ENCODE measurements at places on chromosomes 2 and 18.

DNA sequence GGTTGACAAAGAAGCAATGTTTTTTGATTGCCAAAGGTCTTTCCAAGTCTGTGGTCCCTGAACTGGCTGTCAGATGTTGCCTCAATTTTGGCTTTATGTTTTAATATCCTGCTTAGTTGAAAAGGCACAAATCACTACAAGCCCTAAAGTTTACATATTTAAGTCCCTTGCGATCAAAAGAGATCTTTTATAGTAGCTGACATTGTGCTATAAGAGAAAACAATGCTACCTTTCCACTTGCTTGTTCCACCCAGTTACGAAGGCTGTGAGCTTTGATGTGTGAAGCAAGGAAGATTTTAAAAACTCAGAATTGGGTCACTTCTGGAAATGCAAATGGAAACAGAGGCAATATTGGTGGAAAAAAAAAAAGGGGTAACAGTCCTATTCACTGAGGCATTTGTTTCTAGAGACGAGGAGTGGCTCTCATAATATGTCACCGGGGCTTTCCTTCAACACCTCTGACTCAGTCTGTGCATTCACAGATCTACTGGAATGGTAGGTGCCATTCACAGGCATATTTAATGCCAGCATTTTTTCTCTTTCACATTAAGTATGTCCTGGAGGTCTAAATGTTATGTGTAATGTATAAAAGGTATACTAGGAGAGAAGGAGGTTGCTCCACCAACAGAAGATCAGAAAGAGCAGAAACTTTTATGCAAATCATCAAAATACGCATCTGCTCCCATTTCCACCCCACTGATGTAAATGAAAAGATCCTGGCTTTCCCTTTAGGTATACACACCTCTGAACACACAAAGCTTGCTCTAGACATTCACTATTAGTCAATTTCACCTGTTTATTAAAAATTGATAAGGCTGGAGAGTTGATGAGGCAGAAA lies 91.8 kb downstream of the TGIF1 start:
- DNase-seq, result no peak

- DNase-seq, result no peak
Observed at GRCh38 chr2:111709321-111709720, 174.7 kb downstream of the ANAPC1 start.

DNA sequence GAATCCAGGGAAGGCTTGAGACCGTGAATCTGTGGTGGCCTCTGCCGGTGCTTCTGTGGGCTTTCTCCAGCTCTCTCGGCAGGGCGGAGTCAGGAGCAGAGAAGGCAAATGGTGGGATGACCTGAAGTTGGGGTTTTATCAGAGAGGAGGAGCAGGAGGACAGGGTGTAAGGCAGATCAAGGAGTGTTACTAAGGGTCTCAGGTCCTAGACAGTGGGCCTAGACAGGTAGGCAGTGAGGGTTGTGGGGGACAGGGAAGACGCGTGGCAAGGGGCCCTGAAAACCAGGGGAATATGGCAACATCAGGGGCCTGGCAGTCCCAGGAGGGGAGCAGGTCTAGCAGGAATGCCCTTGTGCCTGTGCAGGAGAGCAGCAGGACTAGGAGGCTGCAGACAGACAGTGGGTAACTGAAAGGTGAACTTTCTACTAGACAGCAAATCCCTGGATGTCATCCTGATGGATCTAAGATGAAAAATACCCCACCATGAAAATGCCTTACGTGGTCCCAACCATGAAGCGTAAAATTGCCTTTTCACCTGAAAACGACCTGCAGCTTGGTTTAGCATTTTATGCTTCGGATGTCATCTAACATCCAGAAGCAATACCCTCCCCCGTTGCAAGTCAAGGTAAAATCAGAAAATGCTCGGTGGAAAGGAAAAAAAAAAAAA lies 42.1 kb downstream of the SRSF7 start:
- no peak for DNase-seq

DNA sequence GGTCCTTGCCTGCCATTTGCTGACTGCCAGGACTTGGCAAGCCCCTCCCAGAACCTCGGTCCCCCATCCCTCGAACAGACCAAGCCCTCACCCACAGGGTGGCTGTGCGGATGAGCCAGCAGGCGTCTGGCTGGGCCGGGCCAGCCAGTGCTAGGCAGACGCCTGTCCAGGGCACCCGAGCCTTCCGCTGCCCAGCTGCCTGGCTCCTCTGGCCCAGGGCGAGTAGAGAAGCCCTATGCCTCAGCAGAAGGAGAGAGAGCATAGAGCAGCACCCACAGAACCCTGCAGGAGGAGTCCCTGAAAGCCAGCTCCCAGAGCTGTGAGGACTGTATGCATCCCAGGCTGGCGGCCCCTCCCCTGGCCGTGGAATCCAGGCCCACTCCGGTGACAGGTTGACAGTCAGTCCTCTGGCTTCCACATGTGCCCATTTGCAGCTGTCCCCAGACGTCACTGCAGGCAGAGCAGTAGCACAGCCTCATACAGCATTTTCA lies 62.1 kb upstream of the GLI2 start:
- no peak for DNase-seq

GRCh38 chr2:62540408-62541168 lies 34.6 kb upstream of the TMEM17 start:
- DNase-seq, result no peak

DNA sequence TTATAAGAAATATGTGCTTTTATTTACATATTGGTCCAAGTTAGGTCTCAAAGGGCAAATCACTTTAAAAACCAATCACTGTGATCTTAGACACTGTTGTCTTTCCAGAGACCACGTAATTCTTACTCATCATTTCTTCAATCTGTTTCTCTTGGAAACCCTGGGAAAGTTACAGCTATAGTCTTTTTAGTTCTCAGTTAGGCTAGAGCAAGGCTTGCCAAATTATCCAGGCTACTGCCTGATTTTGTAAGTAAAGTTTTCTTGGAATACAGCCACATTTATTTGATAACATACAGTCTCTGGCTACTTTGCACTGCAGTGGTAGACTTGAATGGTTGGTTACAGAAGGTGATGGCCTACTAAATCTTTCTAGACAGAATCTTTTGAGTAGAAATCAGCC lies 106.0 kb downstream of the KIAA1328 start:
- no peak for DNase-seq

- DNase-seq, result no peak
Observed at GRCh38 chr18:78849458-78849857, 130.2 kb upstream of the SALL3 start.

DNA sequence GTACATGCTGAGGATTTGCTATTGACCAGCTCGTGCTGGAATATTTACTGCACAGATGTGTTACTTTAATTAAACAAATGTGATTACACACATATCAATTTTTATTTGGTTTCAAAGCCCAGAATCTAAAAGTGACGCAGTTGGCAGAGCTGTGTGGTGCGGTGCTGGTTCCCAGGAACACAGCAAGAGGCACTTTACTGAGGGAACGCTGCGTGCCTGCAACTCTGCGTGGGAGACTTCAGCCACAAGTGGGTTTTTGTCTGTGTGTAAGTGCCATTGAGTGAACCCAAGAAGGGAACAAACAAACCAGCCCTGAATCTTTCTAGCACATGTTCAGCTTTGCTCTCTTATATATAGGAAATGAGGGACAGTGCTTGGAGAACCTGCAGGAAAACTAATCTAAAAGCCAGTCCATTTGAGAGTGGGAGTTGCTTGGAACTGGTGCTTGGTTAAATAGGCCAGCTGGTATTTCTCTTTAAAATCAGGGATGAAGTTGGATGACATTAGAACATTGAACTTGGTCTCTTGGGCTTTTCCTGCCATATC lies 196.6 kb upstream of the CELF4 start:
- peak; percentile 38 for DNase-seq

DNA sequence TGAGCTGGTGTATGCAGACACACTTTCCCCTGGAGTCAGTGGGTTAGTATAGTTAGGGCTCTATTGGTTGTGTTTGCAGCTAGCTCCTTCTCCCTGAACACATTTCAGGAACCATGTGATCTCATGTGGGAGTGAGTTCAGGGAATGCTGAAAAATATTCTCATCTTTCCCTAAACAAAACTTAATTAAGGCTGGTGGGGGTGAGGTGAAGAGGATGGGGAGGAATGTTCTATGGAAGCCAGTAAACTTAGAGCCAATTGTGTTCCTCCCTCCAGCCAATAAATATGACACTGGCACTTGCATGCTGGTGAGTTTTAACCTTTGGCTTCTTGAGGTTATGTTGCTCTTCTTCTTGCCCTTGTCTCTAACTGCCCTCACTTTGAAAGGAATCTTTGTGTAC lies 952 bp downstream of the MGAT5 start:
- no peak for DNase-seq

GRCh38 chr18:36499938-36500337 lies 202.4 kb downstream of the FHOD3 start:
- no peak for DNase-seq

DNA sequence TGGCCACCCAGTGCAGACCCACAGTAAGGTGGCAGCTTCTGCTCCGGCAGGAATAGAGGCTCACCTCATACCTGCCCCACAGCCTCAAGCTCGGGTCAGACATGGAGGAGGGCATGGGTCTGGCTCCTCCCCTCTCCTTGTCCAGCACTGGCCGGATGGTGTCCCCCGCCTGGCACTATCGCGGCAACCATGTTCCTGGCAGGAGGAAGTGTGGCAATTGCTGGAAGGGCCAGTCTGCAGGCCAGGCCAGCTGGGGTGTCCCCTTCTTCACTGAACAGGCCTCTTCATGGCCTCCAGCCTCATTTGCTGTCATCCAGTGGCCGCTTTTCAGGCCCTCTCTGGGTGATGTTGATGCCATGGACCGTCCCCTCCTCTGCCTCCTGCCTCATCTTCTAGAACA lies 41.4 kb upstream of the SMAD7 start:
- no peak for DNase-seq

GRCh38 chr18:13797157-13797611 lies 26.8 kb upstream of the MC5R start:
- no peak for DNase-seq

DNA sequence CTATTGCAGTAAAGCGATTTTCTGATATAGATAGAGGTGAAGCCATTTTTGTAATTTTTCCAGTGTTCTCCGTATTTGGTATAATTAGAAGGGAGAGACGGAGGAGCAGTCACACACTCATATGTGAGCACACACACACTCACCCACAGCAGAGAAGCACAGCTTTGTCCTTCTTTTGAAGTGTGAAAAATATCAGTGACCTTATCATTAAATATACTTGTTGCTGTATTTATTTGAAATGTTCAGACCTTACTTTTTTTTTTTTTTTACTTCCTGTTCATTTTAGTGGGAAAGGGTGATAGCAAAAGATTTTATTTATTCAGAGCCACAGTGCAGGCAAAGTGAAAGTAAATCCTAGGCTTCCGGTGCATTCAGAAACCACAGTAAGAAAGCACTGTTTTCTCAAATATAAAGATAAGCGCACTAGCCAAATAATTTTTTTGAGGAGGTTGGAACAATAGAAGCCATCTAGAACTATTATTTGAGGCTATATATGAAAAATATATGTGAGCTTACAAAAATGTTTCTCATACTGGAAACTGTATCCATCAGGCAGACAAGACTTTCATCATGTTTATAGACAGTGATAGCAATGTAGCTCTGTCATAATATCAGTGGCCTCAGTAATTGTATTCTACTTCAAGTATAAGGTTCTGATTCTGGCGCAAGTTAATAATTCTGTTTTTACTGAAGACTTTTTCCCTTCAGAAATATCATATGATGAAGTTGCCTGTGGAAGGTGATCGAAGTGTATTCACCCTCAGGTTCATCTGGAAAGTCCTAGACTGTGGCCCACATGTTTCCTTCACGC lies 37.2 kb downstream of the TSHZ1 start:
- DNase-seq, result no peak

GRCh38 chr18:75016025-75016717 lies 192.8 kb downstream of the PTGR3 start:
- DNase-seq, result no peak

DNA sequence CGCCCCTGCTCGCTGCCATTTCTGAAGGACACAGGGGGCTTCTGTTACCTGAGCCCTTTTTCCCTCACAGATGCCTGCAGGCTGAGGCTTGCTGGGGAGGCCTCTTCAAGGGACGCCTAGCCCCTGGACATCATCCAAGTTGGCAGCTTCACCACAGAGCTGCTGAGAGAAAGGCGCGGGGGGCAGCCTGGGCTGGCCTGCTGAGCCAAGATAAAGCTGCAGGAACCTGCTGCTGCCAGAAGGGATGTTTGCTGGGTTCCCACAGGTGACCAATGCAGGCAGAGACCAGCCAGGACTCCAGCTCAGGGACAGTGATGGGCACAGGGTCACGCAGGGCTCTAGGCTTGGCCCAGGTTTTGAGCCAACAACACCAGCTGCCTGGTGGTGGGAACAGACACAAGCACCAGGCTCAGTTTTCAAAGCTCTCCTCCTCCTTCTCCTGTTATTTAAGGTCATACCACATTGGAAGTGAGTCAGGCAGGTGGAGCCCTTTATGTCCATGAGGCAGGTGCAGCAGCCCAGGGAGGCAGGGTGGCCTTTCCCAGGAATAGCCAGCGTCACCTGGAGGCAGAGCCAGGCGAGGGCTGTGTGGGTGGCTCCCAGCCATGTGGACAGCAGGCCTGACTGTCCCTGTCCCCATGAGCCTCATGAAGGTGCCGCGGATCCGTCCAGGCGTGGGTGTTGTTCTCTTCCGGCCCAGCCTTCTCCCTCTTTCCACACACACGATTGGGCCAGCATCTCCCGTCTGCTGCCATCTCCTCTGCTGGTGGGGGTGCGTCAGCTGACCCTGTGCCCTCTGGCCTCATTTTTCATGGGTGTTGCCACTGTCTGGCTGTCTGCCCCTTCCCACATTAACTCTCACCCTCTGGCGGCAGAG lies 515.5 kb upstream of the MYT1L start:
- peak; percentile 78 for DNase-seq

DNA sequence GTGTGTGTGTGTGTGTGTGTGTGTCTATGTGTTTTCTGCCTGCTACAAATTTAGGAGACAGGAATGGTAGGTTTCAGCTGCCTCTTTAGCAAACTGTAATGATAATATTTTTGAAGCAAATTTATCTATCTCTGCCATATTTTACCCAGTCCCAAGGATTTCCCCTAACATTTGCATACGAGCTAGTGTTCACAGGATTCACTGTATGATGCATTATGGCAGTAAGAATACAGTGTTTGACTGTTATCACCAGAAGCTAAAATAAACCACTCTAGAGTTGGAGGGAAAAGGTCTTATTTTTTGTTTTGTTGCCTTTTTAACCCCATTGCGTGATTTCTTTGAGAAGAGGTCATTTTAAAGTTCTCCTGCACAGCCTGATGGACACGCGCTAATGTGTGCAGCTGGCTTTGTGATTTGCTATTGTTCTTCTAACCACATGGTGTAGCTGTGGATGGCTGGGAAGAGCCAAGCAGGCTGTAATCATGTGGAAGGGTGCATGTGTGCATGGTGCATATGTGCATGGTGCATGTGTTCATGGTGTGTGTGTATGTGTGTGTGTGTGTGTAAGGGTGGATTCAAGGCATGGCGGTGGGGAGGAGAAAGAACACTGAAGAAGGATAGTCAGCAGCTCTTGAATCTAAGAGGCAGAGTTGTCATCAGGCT lies 62.4 kb downstream of the PLB1 start:
- DNase-seq, result no peak

DNA sequence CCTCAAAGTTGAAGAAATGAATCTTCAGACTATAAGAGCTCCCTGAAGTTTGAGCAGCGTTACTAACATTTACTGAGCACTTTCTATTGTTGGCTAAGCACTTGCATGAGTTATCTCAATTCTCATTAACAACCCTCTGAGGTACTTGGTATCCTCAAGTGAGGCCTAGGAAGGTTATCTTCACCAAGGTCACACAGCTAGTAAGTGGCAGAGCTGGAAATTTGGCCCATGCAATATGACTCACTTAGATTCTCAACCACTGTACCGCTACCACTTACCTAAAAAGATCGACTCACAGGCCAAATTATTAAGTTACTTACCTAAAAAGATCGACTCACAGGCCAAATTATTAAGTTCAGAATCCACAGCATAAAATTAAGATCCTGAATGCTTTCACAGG lies 8.7 kb upstream of the METAP1D start:
- no peak for DNase-seq

GRCh38 chr2:16318474-16319195 lies 347.0 kb downstream of the CYRIA start:
- DNase-seq, result no peak
